Hematopoietic multipotent progenitor cell treated with erythropoietin and hydrocortisone succinate and interleukin-3 and kit ligand, for 15 days (in vitro differentiated cells): ENCODE measurements at places on chromosomes 2 and 18.

DNA sequence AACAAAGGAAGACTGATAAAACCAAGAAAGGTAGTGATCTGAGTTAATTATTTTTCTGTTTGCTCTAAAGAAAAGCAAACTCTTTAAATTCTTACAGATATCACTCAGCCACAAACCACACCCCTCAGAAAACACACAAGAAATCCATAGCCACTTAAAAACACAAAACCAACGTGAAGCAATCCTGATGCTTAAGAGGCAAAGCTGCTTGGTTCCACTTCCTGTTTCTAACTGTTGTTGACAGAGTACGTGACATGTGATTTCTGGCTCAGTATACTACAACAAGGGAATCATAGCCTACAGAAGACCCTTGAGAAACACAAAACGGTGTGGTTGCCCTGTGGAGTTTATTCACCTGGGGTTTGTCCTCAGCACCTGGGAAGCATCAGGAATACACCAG is 240.9 kb upstream of the APCDD1 start:
- no peak for DNase-seq

DNA sequence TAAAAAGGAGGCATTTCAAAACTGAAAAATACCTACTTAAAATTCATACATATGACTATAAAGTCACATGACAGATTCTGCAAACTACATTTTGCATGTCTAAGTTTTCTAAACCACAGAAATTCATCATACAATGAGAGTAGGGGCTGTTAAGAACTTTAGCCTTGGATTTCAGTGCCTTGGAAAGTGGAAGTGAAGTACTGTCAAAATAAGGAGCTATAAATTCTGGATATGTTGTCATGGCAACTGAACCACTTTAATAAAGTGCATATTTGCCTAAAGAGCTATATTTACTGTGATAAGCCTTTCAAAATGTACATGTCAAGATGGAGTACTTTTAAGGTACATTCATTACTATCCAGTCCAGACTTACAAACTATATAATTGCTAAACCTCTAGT is 227.1 kb downstream of the RAB3GAP1 start:
- DNase-seq: no peak

- no peak for DNase-seq
Observed at GRCh38 chr2:151278487-151278886, 11.0 kb downstream of the NMI start.

DNA sequence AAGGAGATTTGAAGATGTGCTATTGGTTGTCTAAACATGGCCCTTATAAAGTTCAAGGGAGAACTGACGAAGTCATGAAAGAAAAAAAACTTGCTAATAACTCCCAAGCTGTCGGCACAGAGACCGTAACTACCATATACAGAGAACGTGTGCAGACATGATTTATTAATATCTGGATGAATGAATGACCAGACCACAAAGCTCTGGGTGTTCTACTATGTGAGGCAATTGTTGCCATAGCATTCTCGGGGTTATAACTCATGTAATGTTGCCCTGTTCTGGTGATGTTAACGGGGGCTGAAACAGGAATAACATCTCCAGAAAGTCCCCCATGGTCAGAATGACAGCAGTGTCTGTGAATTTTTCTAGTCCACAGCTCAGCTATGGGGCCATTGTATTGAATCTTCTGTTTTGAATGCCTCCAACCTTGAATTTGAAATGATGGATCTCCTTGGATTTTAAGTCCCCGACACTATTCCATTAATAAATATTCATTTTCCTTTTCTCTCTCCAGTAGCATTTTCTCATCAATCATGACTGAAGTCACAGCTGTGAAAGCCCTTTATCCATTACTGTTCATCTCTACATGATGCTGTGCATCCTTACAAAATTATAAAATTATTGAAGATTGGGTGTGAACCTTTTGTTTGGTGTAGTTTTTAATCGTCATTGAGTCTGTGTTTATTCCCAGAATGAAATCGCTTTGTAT is 483.4 kb upstream of the KLHL29 start:
- no peak for DNase-seq

GRCh38 chr2:8329660-8330622 is 351.9 kb upstream of the ID2 start:
- no peak for DNase-seq

DNA sequence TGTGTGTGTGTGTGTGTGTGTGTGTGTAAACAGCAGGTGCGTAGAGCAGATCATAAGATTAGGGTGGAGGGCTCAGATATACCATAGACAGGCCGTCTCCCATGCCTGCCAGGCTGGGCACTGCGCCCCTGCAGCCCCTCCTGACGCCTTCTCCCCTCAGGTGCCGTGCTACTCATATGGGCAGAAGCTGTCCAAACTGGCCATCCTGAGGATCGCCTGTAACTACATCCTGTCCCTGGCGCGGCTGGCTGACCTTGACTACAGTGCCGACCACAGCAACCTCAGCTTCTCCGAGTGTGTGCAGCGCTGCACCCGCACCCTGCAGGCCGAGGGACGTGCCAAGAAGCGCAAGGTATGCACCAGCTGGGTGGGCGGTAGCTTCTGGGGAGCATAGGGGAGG is 10.0 kb downstream of the ATOH8 start:
- DNase-seq: no peak

DNA sequence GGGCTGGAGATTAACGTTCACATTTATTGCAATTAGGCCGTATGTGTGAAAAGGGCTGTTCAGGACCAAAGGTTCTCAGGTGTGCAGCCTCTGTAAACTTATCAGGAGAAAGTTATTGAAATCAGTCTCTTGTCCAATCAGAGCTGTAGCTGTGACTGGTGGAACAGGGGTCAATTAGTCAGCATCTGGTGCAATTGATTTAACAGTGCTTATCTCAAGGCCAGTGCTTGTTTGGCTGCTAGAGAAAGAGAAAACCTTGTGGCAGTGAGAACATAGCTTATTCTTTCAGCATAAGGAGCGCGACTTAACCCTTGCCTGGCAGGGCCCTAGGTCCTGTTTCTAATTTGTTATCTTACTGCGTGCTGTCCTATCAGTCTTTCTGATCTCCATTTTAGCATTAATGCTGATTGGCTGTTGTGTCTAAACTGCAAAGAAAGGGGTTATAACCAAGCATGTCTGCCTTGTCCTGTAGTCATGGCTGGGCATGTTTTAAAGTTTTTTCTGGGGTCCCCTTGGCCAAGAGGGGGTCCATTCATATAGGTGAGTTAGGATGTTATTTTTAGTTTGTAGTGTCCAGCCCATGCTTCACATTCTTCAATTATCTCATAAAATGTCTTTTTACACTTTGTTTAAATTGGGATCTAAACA is 66.4 kb downstream of the CYB5A start:
- DNase-seq: no peak

DNA sequence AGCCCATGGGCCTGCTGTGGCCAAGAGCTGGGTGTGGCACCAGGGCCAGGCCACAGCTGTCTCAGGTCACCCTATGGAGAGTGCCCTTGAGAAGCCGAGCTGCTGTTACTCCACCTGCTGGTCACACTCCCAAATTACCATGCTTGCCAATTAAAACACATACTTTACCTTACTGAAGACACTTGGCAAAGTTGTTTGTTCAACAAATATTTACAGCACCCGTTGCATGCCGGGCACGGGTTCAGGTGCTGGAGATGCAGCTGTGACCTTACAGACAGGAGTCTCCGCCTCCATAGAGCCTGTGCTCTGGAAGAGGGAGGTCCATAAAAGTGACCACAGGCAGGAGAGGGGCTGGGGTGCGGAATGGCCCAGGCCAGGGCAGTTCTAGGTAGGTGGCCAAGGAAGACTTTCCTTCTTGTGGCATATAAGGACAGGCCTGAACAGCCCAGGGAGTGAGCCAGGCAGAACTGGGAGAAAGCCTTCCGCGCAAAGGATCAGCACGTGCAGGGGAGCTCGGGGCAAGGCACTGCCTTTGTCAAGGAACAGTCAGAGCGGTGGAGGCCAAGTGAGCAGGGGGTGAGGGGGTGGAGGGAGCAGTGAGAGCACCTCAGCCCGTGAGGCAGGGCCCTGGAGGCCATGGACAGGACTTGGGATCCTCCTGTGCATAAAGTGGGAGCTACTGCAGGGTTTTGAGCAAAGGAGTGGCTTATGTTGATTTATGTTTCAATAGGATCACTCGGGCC is 23.6 kb upstream of the RBM44 start:
- DNase-seq: peak; percentile 50

DNA sequence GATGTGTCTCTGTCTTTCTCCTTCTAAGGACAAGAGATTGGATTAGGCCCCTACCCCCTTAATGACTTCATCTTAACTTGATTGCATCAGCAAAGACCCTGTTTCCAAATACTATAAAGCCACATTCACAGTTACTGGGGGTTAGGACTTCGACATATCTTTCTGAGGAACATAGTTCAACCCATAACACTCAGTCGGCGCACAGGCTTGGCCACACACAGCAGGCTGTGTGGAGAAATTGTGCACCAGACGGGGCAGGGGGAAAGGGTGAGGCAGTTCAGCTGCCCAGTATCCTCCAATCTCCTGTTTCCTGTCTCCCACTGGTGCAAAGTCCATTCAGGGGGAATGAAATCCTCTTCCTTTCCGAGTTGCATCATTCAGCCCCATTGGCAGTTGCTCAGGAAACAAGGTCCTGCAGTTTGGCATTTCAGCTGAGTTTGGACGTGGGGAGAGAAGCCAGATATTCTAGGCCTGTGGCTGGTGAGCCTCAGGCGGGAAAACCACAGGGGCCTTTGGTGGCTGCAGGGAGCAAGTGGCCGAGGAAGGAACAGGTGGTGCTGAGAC is 9.4 kb upstream of the RAPGEF4 start:
- no peak for DNase-seq

DNA sequence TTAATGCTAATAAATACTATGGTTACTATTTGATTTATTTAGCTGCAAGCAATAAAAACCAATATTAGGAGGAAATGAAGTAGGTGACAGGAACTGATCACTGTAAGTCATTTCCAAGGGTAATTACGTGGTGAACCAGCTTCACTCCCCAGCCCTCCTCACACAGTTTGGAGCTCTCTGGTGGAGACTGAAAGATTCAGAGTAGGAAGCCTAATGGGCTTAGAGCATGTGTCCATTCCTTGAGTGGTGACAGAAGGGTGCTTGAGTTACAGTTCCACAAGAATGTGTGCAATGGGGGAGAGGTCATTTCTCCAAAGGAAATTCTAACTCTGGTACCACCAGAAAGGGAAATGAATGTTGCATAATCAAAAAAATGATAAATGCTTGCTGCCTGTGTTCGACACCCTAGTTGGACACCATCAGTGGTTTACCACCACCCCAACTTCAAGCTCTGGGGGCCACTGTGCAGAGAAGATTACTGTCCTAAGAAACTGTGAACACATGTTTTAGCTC is 285.1 kb upstream of the MMADHC start:
- no peak for DNase-seq

- DNase-seq: no peak
Observed at GRCh38 chr18:49016648-49017539, 66.1 kb upstream of the SMAD7 start.

GRCh38 chr2:70536517-70537055 is 17.0 kb downstream of the TGFA start:
- DNase-seq: no peak

DNA sequence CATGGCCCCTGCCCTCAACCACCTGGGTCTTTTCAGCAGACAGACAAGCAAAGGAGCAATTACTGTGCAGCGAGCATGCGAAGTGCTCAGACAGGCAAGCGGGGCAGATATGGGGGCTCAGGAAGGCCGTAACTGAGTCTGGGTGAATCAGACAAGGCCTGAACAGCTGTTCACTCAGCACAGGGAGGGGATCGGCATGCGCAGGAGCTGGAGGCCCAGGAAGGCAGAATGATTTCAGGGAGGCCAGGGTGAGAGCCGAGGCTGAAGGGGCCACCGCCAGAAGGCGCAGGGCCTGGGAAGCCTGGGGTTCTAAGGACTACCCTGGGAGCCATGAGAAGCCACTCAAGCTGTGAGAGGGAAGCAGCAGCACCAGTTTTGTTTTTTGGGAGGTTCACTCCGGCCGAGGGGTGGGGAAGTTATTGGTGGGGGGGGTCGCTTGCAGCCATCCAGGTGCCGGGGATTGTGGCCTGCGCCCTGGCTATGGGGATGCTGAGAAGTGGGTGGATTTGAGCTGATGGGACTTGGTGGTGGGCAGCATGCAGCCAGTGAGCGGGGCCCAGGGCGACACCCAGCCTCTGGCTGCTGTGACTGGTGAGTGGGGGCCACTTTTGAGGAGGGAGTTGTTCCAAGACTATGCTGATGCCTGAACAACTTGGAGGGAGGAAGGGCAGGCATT is 132.2 kb downstream of the TSN start:
- no peak for DNase-seq

- DNase-seq: no peak
Observed at GRCh38 chr2:197286805-197287595, 23.6 kb downstream of the ANKRD44 start.

DNA sequence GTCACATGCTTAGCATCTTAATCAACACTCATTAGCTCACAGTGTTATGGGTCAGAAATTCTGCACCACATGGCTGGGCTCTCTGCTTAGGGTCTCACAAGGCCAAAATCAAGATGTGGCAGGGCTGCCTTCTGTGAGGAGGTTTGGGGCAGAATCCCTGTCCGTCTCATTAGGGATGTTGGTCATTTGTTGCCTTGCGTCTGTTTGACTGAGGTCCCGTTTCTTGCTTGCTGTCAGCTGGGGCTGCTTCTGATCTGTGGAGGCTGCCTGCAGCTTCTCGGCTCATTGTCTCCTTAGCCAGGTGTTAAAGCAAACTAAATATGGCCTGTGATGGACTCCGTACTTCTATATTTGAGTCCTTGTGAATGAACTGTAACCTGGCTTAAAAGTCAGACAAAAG is 146.5 kb downstream of the NDUFA10 start:
- DNase-seq: no peak

DNA sequence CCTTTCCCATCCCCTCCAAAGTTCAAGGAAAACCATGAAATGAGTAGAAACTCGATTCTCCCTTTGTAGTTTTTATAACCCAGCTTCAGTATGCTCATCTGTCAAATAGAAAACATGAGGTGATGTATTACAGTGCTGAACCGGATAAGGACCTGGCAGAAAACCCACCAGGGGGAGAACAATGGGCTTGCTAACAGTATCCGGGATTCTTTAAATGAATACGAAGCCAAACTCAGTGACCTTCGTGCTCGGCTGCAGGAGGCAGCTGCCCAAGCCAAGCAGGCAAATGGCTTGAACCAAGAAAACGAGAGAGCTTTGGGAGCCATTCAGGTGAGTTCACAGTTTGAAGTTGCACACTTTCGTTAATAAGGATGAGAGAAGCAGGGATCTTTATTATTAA is 113.6 kb upstream of the TTC39C start:
- no peak for DNase-seq

- peak; percentile 89 for DNase-seq
Observed at GRCh38 chr2:8004250-8004681, 677.6 kb upstream of the ID2 start.

- DNase-seq: no peak
Observed at GRCh38 chr18:22505141-22505591, 87.5 kb upstream of the CTAGE1 start.

DNA sequence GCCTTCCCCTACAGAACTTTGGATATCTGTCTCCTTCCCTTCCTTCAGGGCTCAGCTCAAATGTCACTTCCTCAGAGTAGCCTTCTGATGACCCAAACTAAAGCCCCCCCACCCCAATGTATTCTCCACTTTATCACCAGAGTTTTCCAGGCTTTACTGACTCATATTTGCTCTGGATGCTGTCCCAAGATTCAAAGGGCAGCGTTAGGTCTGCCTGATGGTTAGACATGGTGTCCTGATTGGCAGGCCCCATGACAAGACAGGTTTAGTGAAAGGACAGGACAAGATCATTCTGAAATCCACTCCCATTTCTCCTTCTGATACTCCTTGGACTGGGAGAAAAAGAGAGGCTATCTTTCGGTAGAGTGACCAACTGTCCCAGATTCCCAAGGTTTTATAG is 22.6 kb upstream of the RPIA start:
- DNase-seq: no peak

- no peak for DNase-seq
Observed at GRCh38 chr2:49940626-49941025, 786.3 kb upstream of the FSHR start.
